Ascending aorta (tissue), 2 donors: ENCODE measurements at places on chromosomes 6 and 20. TPM values are rescaled to one million over a fixed set of nuclear protein-coding genes. Genes with fewer than 3 reads are reported as not detected.

DNA sequence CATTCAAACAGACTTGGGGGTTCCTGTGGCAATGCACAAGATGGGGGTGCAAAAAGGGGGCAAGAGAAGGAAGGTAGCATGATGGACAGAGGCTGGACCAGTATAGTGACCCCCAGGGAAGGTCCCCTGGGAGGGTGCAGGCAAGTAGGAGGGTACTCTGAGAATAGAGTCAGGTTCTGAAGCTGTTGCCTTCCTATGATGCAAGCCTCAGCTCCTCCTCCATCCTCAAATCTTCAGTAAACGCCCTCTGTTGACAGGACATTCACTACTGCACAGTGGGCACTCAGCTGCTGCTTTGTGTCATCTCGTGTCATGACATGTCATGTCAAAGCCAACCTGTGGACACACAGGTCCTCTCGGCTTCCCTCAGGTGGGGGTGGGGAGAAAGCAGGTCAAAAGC is 5.8 kb upstream of the SDCBP2 start:
- H3K4me3 ChIP-seq = no peak overlapping the region
- H3K36me3 ChIP-seq = peaks cover 11% of the 10 kb centered on the region
- no peaks in the 10 kb centered on the region for H3K4me1 ChIP-seq
- no peak overlapping the region for H3K27ac ChIP-seq

GRCh38 chr20:41047975-41048305 is 19.3 kb downstream of the TOP1 start:
- H3K4me3 ChIP-seq = peak overlapping the region; percentile 38
- peaks cover 54% of the 10 kb centered on the region for H3K4me1 ChIP-seq
- no peaks in the 10 kb centered on the region for H3K27me3 ChIP-seq
- DNase-seq = no peak
- no peaks in the 10 kb centered on the region for H3K36me3 ChIP-seq

GRCh38 chr6:37798436-37799262 is 20.9 kb upstream of the ZFAND3 start:
- DNase-seq = no peak
- no peaks in the 10 kb centered on the region for H3K4me1 ChIP-seq
- H3K4me3 ChIP-seq = no peak overlapping the region
- H3K27me3 ChIP-seq = no peaks in the 10 kb centered on the region
- no peak overlapping the region for H3K27ac ChIP-seq
- no peaks in the 10 kb centered on the region for H3K36me3 ChIP-seq

The BPIFB2 gene
- total RNA-seq = not detected

DNA sequence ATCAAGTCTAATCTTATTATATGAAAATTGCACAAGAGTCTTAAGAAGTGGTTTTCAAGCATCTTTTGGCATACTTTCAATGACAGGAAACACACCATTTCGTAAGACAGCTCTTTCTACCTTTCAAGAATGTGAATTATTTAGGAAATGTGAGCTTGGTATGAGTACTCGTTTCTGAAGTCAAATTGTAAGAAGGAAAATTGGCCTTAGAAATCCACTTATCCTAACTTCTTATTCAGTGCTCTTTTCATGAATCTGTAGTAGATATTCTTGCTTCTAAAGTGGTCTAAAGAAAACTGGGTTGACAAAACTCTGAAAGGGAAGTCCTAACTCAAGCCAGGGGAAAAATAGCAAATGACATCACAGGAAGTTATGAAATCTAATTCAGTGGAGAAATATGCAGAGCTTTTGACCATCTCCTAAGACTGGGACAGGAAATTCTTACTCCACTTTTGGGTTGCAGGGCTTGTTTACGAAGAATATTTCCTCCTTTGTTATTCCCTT is 38.5 kb upstream of the OGFRL1 start:
- no peaks in the 10 kb centered on the region for H3K27me3 ChIP-seq
- no peak for DNase-seq
- H3K27ac ChIP-seq = peak overlapping the region; percentile 82
- no peaks in the 10 kb centered on the region for H3K4me1 ChIP-seq
- no peaks in the 10 kb centered on the region for H3K36me3 ChIP-seq
- no peak overlapping the region for H3K4me3 ChIP-seq

GRCh38 chr6:131225127-131225526 is 89.9 kb downstream of the AKAP7 start:
- no peak overlapping the region for H3K27ac ChIP-seq
- no peaks in the 10 kb centered on the region for H3K4me1 ChIP-seq
- H3K27me3 ChIP-seq = no peaks in the 10 kb centered on the region
- no peak overlapping the region for H3K4me3 ChIP-seq
- H3K36me3 ChIP-seq = no peaks in the 10 kb centered on the region
- DNase-seq = no peak

GRCh38 chr6:7765575-7766325 is 39.9 kb downstream of the BMP6 start:
- no peak for DNase-seq
- no peak overlapping the region for H3K27ac ChIP-seq
- no peak overlapping the region for H3K4me3 ChIP-seq
- no peaks in the 10 kb centered on the region for H3K27me3 ChIP-seq
- no peaks in the 10 kb centered on the region for H3K36me3 ChIP-seq
- no peaks in the 10 kb centered on the region for H3K4me1 ChIP-seq

DNA sequence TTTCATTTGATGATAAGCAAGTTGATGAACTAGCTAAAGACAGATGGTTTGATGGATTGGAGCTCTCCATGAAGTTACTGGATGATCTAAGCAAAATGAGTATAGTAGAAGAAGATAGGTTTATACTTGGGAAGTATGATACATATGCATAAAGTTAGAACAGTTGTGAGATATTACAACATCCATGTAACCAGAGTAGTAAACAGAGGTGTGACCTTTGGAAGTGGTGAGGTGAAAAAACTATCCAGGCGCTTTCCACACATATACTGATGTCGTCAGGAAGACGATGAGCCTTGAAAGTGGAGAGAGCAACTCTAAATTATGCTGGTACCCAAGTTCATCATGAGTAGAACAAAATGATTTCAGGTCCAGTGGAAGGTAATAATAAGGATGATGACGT is 271.0 kb downstream of the PTPRK start:
- no peaks in the 10 kb centered on the region for H3K36me3 ChIP-seq
- DNase-seq = no peak
- H3K4me1 ChIP-seq = no peaks in the 10 kb centered on the region
- no peak overlapping the region for H3K4me3 ChIP-seq

The PDE7B gene
- 6.0 TPM for total RNA-seq

The TXLNB gene
- not detected for total RNA-seq

DNA sequence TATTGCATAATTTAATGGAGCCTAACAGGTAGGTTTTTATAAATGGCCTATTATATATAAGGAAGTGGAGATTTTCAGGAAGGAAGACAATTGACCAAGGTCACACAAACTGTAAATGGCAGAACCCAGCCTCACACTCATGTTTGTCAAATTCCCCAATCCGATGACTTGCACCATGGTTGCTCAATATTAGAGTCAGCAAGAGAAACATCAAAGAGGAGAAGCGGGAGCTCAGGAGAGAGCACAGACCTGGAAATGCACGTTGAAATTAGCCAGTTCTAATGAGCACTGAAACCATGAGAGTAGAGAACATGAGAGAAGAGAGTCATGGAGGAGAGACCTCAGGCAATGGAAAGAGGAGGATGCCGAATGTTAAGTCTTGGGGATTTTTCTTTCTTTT is 13.5 kb upstream of the MLIP start:
- H3K4me1 ChIP-seq = no peaks in the 10 kb centered on the region
- DNase-seq = no peak
- H3K27me3 ChIP-seq = no peaks in the 10 kb centered on the region
- H3K27ac ChIP-seq = no peak overlapping the region
- no peak overlapping the region for H3K4me3 ChIP-seq
- no peaks in the 10 kb centered on the region for H3K36me3 ChIP-seq
